T-helper 17 cell (primary cell): ENCODE measurements at places on chromosomes 6 and 20. TPM values are rescaled to one million over a fixed set of nuclear protein-coding genes. Genes with fewer than 3 reads are reported as not detected.

METTL24 gene
- not detected for total RNA-seq

DBNDD2 gene
- 10.7 TPM for total RNA-seq

HTR1B gene
- total RNA-seq: not detected

CCN2 gene
- not detected for total RNA-seq

RAE1 gene
- total RNA-seq: 40.5 TPM

ERVFRD-1 gene
- not detected for total RNA-seq

WFDC10B gene
- total RNA-seq: not detected

PSORS1C2 gene
- total RNA-seq: not detected

MICA gene
- 11.5 TPM for total RNA-seq

ASIP gene
- not detected for total RNA-seq

PRKN gene
- 8.3 TPM for total RNA-seq

SLC26A8 gene
- total RNA-seq: 0.37 TPM

TNF gene
- 33.6 TPM for total RNA-seq

SLCO4A1 gene
- 1.9 TPM for total RNA-seq

SPATS1 gene
- not detected for total RNA-seq

ENPP5 gene
- total RNA-seq: 0.16 TPM

GPX5 gene
- total RNA-seq: not detected
